ENCODE measurements at places on chromosomes 4 and X. TPM values are rescaled to one million over a fixed set of nuclear protein-coding genes. Genes with fewer than 3 reads are reported as not detected.

Gene MAGEA12
- total RNA-seq, result not detected

Gene BMX
- total RNA-seq, result not detected

DNA sequence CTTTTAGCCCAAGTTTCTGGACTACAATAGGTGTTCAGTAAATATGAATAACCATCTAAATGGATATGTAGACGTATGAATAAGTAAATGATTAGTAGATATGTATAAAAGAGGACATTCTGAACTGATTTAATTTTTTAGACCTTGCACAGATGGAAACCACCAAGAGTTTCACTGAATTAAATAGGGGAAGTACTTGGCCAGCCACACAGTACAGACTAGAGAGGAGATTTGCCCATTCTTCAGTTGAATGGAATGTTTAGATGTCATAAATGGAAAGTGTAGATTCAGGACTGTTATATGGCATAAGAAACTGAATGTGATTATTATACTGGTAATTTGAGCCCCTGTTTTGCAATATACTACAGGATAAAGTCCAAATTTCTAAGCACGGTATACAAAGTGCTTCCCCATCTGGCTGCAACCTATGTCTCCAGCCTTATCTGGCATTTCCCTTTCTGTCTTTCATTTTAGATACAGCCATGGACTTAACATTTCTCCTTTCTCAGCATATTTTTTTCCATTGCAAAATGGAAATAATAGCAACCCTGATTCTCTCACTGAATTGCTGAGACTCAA is 137.8 kb upstream of the HS3ST1 start:
- no peak overlapping the region for H3K27ac ChIP-seq
- H3K4me3 ChIP-seq, result no peak overlapping the region
- H3K4me1 ChIP-seq, result no peaks in the 10 kb centered on the region
- no peaks in the 10 kb centered on the region for H3K27me3 ChIP-seq
- no peak for DNase-seq
- no peaks in the 10 kb centered on the region for H3K36me3 ChIP-seq

Gene SLC26A1
- total RNA-seq, result 0.84 TPM

DNA sequence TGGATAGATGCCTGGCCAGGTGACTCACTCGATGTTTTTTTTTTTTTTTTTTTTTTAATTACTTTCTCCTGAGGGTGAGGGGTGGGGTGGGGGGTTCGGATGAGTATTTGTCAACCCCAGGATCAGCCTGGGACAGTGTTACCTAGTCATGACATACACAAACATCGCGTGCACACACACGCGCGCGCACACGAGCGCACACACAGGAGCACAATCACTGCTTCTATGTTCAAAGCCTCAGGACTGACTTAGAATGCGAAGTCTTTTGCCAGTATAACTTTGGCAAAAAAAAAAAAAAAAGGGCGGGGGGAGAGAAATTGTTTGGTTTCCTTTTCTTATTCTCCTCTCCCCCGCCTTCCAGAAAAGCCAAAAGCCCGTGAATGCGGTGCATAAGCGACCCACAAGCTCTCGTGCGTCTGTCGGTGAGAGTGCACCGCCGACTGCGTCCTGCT is 115.0 kb upstream of the TEX13C start:
- peaks cover 43% of the 10 kb centered on the region for H3K4me1 ChIP-seq
- H3K27ac ChIP-seq, result no peak overlapping the region
- peaks cover 64% of the 10 kb centered on the region for H3K27me3 ChIP-seq
- H3K4me3 ChIP-seq, result peak overlapping the region; percentile 86
- H3K36me3 ChIP-seq, result no peaks in the 10 kb centered on the region

DNA sequence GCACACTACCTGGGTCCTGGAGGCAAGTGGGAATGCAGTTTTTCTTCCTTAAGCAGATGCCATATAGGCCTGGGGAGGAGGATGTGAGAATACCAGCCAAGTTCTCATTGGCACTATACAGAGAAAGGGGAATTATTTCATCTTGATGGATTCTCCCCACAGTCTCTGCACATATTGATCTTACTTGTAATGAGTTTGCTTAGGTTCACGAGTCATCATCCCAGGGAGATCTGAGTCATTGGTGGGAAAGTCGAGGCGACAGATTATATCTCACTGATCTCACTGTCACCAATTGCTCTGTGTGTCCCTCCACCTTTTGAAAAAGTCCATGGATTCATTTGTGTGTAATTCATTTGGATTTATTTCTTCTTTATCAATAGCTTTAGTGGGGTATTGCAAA is 156.8 kb downstream of the AR start:
- peaks cover 4% of the 10 kb centered on the region for H3K36me3 ChIP-seq
- no peaks in the 10 kb centered on the region for H3K27me3 ChIP-seq
- no peaks in the 10 kb centered on the region for H3K4me1 ChIP-seq
- no peak overlapping the region for H3K4me3 ChIP-seq

Gene MAPK10
- 56.9 TPM for total RNA-seq

DNA sequence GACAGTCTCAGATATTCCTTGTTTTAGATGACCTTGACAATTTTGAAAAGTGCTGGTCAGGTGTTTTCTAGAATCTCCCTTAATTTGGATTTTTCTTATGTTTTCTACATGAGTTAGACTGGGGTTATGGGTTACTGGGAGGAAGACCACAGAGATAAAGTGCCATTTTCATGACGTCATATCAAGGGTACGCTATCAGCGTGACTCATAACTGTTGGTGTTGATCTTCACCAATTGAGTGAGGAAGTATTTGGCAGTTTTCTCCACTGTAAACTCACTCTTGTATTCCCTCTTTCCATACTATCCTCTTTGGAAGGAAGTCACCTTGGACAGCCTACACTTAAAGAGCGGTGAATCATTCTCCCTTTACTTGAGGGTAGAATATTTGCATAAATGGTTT is 56.9 kb downstream of the MAGEC1 start:
- no peaks in the 10 kb centered on the region for H3K27me3 ChIP-seq
- H3K4me3 ChIP-seq, result no peak overlapping the region
- no peak overlapping the region for H3K27ac ChIP-seq
- H3K4me1 ChIP-seq, result no peaks in the 10 kb centered on the region

Gene SLC9A6
- total RNA-seq, result 18.5 TPM

Gene SHROOM3
- total RNA-seq, result 36.4 TPM

Gene TIGD2
- total RNA-seq, result 9.4 TPM

Gene XAGE1B
- total RNA-seq, result not detected

DNA sequence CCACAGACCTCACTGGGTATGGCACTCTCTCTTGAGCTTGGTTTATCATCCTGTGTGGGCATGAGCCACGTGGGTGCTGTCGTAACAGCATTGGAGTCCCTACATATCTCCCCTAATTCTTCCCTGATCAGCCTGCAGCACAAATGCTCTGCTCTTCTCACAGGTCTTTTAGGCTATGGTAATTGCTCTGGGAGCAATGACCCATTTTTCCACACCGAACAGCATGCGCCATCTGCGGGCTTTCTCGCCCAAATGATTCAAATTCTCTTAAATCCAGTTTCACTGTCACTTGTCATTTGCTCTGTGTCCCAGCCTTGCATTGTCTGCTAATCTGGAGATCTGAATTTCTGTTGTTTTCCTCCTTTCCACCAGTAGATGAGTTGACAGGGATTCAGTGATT is 48.9 kb upstream of the GATB start:
- H3K4me1 ChIP-seq, result no peaks in the 10 kb centered on the region
- no peaks in the 10 kb centered on the region for H3K36me3 ChIP-seq
- no peak overlapping the region for H3K4me3 ChIP-seq
- DNase-seq, result no peak
- no peak overlapping the region for H3K27ac ChIP-seq

Gene DDX53
- not detected for total RNA-seq

- no peaks in the 10 kb centered on the region for H3K4me1 ChIP-seq
- no peak for DNase-seq
- H3K27me3 ChIP-seq, result no peaks in the 10 kb centered on the region
Measured at GRCh38 chrX:25131055-25131454, 115.3 kb upstream of the ARX start.

Gene FGFBP2
- not detected for total RNA-seq

Gene C1QTNF7
- total RNA-seq, result not detected

DNA sequence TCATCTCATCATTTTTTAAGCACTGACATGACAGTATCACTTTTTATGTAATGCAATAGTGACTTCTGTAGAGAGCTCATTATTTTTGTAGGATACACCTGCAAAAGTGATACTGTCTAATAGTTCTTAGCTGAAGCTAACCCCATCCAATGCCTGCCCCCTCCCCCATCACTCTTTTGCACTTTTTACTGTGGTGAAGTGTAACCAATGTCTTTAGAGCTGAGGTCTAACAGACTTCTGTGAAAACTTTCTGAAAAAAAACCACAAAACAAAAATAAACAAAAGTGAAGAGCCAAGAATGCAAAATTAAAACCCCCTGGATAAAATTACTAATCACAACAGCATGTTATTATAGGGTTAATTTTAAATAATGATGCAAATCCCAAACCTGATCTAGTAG is 301.1 kb downstream of the ANK2 start:
- peaks cover 27% of the 10 kb centered on the region for H3K36me3 ChIP-seq
- DNase-seq, result no peak
- H3K27me3 ChIP-seq, result no peaks in the 10 kb centered on the region
- H3K27ac ChIP-seq, result no peak overlapping the region

Gene CCDC120
- 13.8 TPM for total RNA-seq

Gene GAGE2A
- total RNA-seq, result not detected

GRCh38 chr4:7647600-7648543 is 213.1 kb upstream of the PSAPL1 start:
- H3K36me3 ChIP-seq, result no peaks in the 10 kb centered on the region
- no peak overlapping the region for H3K4me3 ChIP-seq
- H3K27me3 ChIP-seq, result no peaks in the 10 kb centered on the region
- peak overlapping the region; percentile 96 for H3K27ac ChIP-seq

DNA sequence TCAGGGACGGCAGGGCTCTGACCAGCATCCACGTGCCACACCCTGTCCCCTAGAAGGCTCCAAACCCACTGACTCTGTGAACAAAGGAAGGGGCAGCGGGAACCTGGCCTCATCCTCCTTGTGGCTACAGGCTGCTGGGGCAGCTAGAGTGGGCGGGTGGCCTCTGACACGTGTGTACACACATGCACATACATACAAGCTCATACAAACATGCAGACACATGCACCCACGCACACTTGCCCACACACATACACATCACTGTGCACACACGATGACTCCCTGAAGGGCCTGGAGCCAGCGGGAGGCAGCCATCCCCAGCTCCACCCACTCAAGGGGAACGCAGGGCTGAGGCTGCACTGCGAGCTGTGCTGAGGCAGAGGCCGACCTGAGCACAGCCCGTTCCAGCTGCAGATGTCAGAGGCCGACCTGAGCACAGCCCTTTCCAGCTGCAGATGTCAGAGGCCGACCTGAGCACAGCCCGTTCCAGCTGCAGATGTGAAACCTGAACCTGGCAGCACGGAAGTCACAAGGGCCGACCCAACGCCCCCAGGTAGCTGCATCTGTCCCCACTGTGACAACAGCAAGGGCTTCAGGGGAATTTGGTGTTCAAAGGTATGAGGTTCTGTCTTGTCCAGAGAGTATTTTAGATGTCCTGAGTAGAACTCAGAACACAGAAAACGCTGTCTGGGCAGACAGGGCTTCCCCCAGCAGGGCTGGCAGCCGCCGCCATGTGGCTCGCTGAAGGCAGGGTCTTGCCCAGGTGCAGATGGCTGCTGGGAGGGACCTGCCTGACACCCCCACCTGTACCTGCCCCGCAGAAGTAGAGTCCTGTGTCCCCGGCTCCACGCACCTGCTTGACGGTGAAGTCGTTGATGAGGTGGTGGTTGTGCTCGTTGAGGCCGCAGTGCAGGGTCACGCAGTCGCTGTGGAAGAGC is 33.5 kb downstream of the CTBP1 start:
- no peak overlapping the region for H3K27ac ChIP-seq
- no peaks in the 10 kb centered on the region for H3K27me3 ChIP-seq
- no peak for DNase-seq
- H3K4me3 ChIP-seq, result no peak overlapping the region
- peaks cover 14% of the 10 kb centered on the region for H3K36me3 ChIP-seq

GRCh38 chr4:15948826-15949225 is 10.3 kb upstream of the FGFBP1 start:
- no peak overlapping the region for H3K27ac ChIP-seq
- H3K27me3 ChIP-seq, result no peaks in the 10 kb centered on the region
- no peaks in the 10 kb centered on the region for H3K4me1 ChIP-seq

DNA sequence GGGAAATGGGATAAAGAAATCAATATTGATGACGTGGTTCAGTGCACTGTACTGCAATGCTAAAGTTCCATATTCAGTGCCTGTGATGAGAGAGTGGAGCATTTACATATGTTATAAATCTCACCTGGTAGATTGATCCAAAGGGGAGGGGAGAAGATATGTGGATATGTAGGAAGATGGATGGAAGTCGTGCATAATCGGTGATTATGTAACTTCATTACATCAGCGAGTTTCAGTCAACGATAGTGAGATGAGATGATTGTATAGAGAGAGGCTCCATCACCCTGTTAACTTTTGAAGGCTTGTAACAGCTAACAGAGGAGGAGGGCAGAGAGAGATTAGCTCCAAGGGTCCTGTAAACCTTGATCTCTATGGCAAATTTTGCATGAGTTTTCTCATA is 1.8 kb downstream of the IL1RAPL1 start:
- no peak overlapping the region for H3K4me3 ChIP-seq
- DNase-seq, result no peak
- no peaks in the 10 kb centered on the region for H3K36me3 ChIP-seq
- H3K27me3 ChIP-seq, result peaks cover 9% of the 10 kb centered on the region
- H3K27ac ChIP-seq, result no peak overlapping the region
- H3K4me1 ChIP-seq, result peaks cover 16% of the 10 kb centered on the region

Gene MAP3K15
- total RNA-seq, result 2.0 TPM

- H3K27ac ChIP-seq, result no peak overlapping the region
- H3K4me1 ChIP-seq, result peaks cover 29% of the 10 kb centered on the region
- no peaks in the 10 kb centered on the region for H3K27me3 ChIP-seq
Measured at GRCh38 chr4:183411291-183411861, 33.1 kb upstream of the CDKN2AIP start.

- H3K27me3 ChIP-seq, result no peaks in the 10 kb centered on the region
- no peak for DNase-seq
- H3K4me3 ChIP-seq, result no peak overlapping the region
- H3K36me3 ChIP-seq, result peaks cover 15% of the 10 kb centered on the region
- H3K27ac ChIP-seq, result no peak overlapping the region
Measured at GRCh38 chrX:110060846-110061537, 58.1 kb downstream of the TMEM164 start.

GRCh38 chr4:11073621-11074051 is 355.1 kb downstream of the HS3ST1 start:
- H3K4me1 ChIP-seq, result peaks cover 17% of the 10 kb centered on the region
- H3K36me3 ChIP-seq, result no peaks in the 10 kb centered on the region
- no peak overlapping the region for H3K4me3 ChIP-seq
- no peak overlapping the region for H3K27ac ChIP-seq
- no peaks in the 10 kb centered on the region for H3K27me3 ChIP-seq

GRCh38 chr4:110195561-110196205 is 2.7 kb downstream of the ELOVL6 start:
- peak overlapping the region; percentile 98 for H3K27ac ChIP-seq
- DNase-seq, result no peak
- H3K27me3 ChIP-seq, result peaks cover 2% of the 10 kb centered on the region
- peak overlapping the region; percentile 97 for H3K4me3 ChIP-seq
- peaks cover 57% of the 10 kb centered on the region for H3K4me1 ChIP-seq
- peaks cover 5% of the 10 kb centered on the region for H3K36me3 ChIP-seq

- H3K4me1 ChIP-seq, result no peaks in the 10 kb centered on the region
- H3K4me3 ChIP-seq, result no peak overlapping the region
- no peaks in the 10 kb centered on the region for H3K27me3 ChIP-seq
- H3K27ac ChIP-seq, result no peak overlapping the region
- DNase-seq, result no peak
Measured at GRCh38 chrX:44303119-44303518, 40.4 kb downstream of the EFHC2 start.

Gene ARSD
- total RNA-seq, result 11.2 TPM

GRCh38 chrX:119512146-119512800 is 44.0 kb downstream of the SLC25A5 start:
- no peak overlapping the region for H3K27ac ChIP-seq
- H3K4me3 ChIP-seq, result no peak overlapping the region
- H3K4me1 ChIP-seq, result peaks cover 6% of the 10 kb centered on the region
- peak; percentile 18 for DNase-seq

GRCh38 chr4:70714079-70714887 is 7.5 kb upstream of the RUFY3 start:
- no peak for DNase-seq
- no peaks in the 10 kb centered on the region for H3K27me3 ChIP-seq
- H3K36me3 ChIP-seq, result no peaks in the 10 kb centered on the region
- H3K4me3 ChIP-seq, result no peak overlapping the region
- peaks cover 23% of the 10 kb centered on the region for H3K4me1 ChIP-seq

All from neural crest cell (in vitro differentiated cells).